ENCODE measurements at places on chromosomes 2 and 18.

- no peak for DNase-seq
These were observed 87.1 kb upstream of the SLC66A3 start for GRCh38 chr2:11068079-11068741.

- DNase-seq = peak; percentile 77
These were observed 91.2 kb downstream of the NEDD4L start for GRCh38 chr18:58135183-58135641.

DNA sequence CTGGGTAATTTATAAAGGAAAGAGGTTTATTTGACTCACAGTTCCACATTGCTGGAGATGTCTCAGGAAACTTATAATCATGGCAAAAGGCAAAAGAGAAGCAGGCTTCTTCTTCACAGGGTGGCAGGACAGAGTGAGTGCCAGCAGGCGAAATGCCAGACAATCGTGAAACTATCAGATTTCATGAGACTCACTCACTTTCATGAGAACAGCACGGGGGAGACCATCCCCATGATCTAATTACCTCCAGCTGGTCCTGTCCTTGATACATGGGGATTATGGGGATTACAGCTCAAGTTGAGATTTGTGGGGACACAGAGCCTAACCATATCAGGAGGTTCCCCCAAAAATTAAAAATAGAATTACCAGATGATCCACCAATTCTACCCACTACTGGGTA lies 675.5 kb upstream of the SLC8A1 start:
- no peak for DNase-seq

- DNase-seq = peak; percentile 19
These were observed 91.8 kb downstream of the TGIF1 start for GRCh38 chr18:3541549-3542386.

- DNase-seq = no peak
These were observed 32.6 kb upstream of the GPR39 start for GRCh38 chr2:132383956-132384355.

DNA sequence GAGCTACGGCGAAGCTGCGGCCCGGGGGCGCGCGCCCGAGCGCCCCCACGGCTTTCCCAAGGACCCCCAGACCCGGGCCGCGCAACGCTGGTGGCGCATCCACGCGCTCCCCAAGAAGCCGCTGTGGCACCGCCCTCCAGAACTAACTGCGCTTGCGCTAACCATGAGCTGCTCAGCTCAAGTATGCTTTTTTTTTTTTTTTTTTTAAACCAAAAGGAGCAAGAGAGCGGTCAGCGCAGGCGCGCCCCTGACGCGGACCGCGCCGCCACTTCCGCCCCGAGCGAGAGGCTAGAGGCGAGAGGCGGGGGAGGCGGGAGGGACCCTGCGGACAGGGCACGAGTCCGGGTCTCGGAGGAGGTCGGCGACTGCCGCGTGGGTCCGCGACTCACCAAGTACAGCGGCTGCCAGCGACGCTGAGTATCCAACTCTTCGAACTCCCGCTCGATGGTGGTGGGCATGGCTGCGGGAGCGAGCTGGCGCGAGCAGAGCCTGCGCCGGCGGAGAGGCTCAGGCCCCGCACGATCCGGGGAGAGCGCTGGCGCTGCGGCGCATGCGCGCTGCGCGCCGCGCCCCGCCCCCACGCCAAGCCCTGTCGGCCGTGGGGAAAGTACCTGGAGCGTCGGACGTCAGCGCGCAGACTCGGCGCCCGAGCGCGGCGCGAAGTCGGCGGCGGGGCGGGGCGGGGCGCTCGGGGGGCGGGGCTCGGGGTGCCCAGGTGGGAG lies at the start of gene PTPN2:
TSS of gene PTPN2 (minus strand) at position 554 of the 722 bp plus-strand sequence. CDS start at position 458, 96 bp downstream.
- DNase-seq = peak; percentile 91

DNA sequence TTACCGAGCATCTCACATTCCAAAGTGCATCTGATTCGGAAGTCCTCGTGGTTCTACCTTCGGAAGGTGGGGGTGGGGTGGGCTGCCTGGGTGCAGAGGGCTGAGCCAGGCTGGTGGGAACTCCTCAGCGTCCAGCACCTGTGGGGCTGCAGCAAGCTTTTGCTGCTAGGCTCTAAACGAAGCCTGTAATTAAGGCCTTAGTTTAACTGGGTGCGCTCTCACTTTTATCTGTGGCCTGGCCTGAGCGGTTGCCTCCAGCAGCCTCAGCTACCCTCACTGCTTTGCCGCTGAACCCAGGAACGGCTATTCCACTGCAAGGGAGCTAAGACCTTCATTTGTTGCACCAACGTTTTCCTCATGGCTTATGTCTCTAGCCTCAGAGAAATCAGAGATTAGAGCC lies 48.4 kb downstream of the TMEM17 start:
- DNase-seq = no peak

DNA sequence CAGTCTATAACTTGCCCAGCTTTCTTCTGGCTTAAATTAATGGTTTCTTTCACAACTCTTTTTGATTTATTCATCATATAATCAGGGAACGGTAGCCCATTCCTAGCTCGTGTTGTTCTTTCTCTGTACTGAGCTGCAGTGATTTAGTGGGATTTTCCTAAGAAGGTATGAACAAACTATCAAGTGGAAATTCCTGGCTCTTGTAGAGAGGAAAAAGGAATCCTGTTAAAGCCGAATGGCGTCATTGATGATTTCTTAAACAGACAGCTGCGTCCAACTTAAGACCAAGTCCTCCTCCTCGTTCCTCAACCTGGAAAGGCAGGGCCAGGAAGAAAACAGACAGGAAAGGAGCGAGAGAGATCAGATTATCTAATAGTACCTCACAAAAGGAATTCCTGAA lies 69.2 kb upstream of the CABLES1 start:
- no peak for DNase-seq

- DNase-seq = no peak
These were observed 37.5 kb downstream of the SLC4A3 start for GRCh38 chr2:219664944-219665343.

DNA sequence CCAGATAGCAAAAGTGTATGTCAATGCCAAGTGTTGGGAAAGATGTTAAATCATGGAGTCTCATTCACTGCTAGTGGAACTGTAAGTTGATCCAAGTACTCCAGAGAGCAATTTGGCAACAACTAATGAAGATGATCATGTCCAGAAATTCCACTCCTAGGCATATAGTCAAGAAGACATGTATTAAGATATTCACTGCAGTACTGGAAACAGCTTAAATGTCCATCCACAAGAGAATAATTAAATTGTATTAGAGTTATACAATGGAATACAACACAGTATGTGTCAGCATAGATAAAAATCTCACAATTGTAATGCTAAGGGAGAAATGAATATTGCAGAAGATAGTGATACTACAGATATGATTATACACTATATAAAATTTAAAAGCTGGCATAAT lies 15.2 kb upstream of the LBH start:
- no peak for DNase-seq

- peak; percentile 82 for DNase-seq
These were observed 47.8 kb upstream of the C2orf74 start for GRCh38 chr2:61114147-61114546.

DNA sequence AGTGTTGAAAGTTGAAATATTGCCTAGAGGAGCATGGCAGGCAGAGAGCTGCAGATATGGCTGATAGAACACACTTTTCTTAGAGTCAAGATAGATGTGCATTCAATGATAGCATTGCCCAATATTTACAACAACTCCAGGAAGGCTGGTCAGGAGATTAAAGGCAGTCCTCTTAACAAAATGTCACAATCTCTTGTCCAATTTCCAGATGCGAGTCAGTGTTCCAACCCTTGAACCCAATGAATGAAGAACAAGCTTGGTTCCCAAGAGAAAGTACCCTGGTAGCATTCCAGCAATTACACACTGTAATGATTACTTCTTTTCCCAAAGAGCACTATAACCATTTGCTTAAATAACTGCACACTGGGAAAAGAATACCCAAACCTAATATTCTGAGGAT lies 839.4 kb upstream of the VRK2 start:
- no peak for DNase-seq

GRCh38 chr18:41022484-41022883 lies 932.5 kb upstream of the PIK3C3 start:
- no peak for DNase-seq

GRCh38 chr2:8432706-8433336 lies 249.0 kb upstream of the ID2 start:
- no peak for DNase-seq

DNA sequence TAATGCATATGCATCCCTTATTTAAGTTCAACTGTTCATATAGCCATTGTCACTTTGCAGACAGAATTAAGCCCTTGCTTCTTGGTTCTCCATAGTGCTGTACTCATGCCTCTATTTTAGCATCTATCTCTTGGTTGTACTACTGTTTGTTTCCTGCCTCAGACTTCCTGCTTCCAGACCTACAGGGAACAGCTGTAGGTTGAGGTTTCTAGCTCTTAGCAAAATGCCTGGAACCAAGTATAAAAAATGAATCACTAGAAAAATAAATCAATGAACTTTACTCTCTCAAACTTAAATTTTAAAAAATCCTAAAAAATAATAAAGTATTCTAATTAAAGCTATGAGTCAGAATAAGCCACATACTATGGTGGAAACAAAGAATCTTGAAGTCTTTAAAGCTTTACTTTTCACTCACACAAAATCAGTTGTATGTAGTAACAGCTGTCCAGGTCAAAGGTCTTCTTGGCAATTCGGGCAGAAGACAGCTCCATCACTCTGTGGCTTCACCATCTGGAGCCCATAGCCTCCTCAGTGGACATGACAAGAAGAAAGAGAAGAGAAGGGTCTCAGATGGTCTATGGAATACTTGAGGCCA lies 1228.1 kb upstream of the GYPC start:
- DNase-seq = no peak

- peak; percentile 71 for DNase-seq
These were observed 65.4 kb upstream of the HNRNPA3 start for GRCh38 chr2:177147093-177147694.

DNA sequence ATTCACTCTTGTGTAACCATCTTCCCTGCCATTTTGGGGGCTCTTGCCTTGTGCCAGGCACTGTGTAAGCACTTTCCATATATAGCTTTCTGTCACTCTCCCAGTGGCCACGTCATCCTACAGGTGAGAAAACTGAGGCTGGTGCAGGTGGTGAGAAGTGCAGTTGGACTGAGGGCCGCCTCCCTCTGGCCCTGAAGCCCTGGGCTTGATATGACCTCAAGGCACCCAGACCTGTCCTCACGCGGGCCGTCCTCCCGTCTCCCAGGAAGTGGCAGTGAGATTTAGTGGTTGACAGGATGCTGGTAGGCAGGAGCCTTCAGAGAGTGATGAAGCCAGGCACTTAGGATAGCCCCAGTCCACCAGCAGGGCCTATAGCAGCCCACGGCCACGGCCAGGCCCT lies 30.5 kb downstream of the MAL start:
- DNase-seq = no peak

- peak; percentile 83 for DNase-seq
These were observed 204.1 kb upstream of the VRK2 start for GRCh38 chr2:57842531-57842930.

DNA sequence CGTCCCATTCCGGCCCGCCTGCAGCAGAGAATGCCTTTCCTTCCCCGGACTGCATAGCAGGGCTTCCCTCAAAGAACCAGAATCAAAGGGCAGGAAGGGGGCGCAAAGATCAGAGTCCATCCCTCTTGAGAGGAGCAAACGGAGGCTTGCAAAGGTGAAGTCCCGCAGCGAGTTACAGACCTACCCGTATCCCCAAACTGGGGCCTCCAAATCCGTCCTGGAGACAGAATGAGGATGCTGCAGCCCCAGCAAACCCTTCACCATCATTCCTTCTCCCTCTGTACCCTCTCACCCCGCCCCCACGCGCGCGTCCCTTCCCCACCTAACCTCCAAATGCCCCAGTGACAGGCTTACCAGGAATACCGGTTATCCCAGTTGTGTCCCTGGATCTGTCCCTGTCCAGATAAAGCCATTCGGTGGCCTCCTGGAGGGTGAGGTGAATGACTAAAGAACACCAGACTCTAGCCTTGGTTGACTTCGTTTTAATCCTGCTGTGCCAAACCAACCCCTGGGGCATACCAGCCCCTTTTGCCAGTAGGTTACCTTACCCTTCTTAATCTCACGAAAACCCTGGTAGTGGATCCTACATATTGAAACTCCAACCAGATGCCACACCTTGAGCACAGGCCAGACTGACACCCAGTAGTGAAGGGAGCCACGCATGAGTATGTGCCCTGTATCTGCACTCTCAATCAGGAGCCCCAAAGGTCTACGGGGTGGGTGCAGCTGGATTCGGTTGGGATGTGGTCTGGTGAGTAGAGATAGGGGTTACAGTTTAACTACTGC lies 961 bp upstream of the SLC40A1 start:
- DNase-seq = peak; percentile 9

GRCh38 chr2:231483398-231484329 lies 19.4 kb upstream of the NCL start:
- DNase-seq = no peak

- no peak for DNase-seq
These were observed 266.9 kb upstream of the GULP1 start for GRCh38 chr2:188024811-188025210.

GRCh38 chr2:98181346-98181745 lies 94.4 kb downstream of the VWA3B start:
- DNase-seq = no peak

- no peak for DNase-seq
These were observed 617.1 kb upstream of the GYPC start for GRCh38 chr2:126038861-126039260.

DNA sequence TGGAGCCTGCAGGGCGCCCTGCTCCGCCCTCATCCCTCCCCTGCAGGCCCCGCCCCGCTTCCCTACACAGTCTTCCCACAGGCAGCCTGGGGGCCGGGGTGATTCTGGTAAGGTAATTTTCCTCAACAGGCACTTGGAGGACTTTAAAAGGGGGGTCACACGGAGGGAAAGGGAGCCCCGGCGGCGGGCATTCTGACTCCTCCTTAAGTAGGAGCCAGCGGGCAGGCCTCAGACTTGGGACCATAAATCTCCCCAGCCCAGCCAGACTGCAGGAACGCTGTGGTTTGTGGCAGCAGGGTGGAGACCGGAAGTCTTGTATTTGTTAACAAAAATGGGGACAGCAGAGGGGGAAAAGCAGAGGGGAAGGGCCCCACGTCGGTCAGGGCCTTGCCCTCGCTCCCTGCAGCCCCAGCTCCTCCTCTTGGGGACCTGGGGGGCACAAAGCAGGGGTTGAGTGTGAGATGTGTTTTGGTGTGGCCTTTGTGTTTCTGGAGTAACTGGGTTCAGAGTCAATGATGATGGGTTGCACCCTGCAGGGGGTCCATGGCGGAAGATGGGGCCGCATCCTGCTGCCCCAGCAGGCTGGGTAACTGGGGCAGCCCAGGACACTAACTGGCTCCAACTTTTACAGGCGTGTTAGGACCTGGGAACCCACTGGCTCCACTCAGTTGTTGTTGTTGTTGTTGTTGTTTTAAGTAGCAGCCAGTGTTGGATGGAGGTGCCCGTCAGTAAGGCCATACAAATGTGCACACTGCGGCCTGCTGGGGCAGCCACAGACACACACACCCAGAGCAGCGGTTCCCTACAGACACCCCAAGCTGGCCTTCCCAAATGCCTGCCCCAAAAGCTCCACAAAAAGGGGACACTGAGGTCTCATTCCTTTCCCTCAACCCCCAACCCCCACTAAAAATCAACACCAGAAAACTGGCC lies 27.7 kb downstream of the SMAD7 start:
- DNase-seq = no peak

DNA sequence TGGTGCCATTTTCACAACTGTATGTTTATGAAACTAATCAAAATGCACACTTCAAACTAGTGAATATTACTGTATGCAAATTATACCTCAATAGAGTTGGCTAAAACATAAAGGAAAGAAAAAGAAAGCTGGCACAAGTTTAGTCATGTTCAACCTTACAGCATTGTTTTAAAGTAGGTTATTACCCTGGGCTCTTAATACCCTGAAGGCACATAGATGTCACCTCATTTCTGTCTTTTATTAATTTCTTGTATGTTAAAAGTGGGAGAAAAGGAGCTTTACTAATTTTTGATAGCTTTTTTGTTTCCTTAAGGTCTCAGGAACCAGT lies 32.7 kb downstream of the TMEM131 start:
- no peak for DNase-seq

GRCh38 chr18:36672437-36673344 lies 156.1 kb downstream of the TPGS2 start:
- DNase-seq = no peak
